ENCODE measurements at places on chromosomes 5 and 9. TPM values are rescaled to one million over a fixed set of nuclear protein-coding genes. Genes with fewer than 3 reads are reported as not detected.

Gene SH2D3C
- 5.3 TPM for polyA plus RNA-seq

DNA sequence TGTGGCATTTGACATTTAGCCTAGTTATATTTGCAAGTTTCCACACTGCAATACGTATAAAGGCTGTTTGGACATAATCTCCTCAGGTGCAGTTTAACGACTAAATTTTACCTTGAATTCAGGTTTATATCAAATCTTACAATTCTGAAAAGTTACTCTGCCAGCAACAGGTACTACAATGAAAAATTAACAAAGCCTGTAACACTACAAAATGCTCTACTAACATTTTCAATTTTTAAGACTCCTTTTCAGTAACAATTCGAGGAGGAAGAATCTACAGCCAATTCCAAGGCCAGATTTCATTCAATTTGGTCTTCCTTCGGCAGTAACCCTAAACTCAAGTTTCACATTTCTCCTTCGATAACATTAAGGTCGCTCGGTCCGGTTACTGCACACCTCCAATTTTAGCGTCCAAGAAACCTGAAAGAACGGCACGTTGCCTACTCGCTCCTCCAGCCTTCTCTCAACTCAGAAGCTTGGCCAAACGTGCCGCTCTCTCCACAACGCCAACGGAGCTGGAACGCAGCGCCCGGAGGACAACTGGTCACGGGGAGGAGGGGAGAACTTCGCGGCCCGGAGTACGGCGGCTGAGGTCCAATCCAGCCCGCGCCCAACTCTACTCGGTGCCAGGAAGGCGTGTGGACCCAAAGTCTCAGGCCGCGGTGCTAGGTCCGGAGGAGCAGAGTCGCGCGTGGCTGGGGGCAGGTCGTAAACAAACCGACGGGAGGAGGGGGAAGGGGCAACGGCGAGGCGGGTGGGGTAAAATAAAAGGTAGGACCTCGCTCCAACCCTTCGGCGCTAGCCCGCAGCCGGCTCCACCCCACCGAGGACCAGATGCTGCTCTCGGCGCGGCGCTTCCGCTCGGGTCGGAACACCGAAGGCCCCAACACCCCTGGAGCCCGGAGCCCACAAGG lies 681 bp downstream of the FNIP1 start:
- DNase-seq = peak; percentile 95

GRCh38 chr9:129932303-129933151 lies 97.3 kb downstream of the USP20 start:
- DNase-seq = no peak

- no peak for DNase-seq
Observed at GRCh38 chr5:164809821-164810220, 1304.4 kb downstream of the MAT2B start.

DNA sequence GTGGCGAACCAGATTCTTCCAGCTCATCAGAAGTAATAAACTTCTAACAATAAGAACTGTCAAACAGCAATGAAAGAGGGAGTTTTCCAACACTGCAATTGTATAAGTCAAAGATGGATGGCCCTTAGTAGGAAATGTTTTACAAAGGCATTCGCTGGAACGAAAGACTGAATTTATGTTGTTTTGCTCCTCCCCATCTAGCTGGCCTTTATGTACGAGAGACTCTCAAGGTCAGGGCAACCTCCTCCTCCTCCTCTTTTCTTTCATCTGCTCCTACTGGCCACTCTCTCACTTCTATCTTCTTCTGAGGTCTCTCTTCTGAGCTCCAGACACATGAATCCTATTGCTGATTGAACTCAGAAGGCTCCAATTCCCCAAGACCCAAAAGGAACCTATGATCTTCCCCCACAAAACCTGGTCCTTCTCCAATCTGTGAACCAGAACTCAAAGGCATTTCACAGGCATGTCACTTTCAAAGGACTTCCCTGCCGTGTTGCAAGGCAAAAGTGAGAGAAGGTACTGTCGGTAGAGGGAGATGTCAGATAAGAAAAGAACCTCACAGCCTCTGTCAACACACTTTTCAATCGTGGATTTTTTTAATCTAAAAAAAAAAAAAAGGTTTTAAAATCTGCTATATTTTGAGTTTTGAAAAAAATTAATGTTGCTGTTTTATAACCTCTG lies 28.5 kb upstream of the PUM3 start:
- no peak for DNase-seq

DNA sequence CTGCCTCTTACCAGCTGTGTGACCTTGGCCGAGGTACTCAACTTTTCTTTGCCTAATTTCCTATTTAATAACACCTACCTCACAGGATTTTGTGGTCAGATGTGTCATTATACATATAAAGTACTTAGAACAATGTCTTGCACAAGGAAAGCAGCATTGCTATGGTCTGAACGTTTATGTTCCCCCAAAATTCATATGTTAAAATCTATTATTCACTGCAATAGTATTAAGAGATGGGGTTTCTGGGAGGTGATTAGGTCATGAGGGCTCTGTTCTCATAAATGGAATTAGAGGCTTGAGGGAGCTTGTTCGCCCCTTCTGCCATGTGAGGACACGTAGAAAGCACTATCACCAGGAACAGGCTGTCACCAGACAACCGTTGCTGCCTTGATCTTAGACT lies 10.9 kb upstream of the RNF145 start:
- no peak for DNase-seq

Gene DBH
- 0.01 TPM for polyA plus RNA-seq

- DNase-seq = no peak
Observed at GRCh38 chr9:561427-561826, 280.1 kb upstream of the DMRT1 start.

GRCh38 chr5:171747061-171747859 lies 38.4 kb upstream of the SMIM23 start:
- DNase-seq = no peak

DNA sequence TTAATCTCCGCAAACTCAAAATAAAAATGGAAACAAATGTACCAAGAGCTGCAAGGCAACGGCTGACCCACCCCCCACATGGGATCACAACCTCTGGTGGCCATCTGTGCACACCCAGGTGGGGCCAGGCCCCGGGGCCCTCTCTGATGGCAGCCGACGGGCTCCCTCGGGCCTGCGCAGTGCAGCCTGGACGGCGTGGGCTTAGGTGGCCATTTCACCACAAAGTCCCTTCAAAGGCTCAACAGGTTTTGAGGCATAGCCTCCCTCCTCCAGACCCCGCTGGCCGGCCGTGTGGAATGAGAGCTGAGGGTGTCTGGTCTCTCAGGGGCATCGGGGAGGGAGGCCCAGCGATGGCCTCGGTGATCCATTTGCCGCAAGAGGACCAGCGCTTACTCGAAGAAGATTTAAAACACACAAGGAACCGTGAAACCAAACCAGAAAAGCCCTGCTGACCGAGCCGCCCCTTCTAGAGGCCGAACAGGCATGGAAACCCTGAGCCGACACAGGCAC lies 42.7 kb upstream of the CEP72 start:
- peak; percentile 30 for DNase-seq
